Gastrocnemius medialis (tissue), 4 donors: ENCODE measurements at places on chromosomes 6 and 20. TPM values are rescaled to one million over a fixed set of nuclear protein-coding genes. Genes with fewer than 3 reads are reported as not detected.

DNA sequence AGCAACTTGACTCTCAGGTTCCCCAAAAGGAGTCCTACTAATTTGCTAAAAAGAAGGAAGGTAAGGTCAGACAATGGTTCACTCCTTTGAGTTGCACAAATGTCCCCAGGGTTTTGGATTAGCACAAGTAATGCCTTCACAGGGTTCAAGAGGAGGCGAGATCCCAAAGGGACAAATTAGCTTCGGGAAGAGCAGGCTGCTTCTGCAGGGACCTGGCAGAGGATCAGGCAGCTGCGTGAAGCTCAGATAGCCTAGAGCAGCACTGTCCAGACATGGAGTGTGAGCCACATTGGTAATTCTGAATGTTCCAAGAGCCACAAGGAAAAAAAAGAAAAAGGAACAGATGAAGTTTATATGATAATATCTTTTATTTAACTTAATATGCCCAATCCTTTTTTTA lies 115.4 kb downstream of the CFAP61 start:
- DNase-seq = peak; percentile 27

GRCh38 chr6:4667591-4667990 lies 108.6 kb upstream of the CDYL start:
- no peak for DNase-seq

DNA sequence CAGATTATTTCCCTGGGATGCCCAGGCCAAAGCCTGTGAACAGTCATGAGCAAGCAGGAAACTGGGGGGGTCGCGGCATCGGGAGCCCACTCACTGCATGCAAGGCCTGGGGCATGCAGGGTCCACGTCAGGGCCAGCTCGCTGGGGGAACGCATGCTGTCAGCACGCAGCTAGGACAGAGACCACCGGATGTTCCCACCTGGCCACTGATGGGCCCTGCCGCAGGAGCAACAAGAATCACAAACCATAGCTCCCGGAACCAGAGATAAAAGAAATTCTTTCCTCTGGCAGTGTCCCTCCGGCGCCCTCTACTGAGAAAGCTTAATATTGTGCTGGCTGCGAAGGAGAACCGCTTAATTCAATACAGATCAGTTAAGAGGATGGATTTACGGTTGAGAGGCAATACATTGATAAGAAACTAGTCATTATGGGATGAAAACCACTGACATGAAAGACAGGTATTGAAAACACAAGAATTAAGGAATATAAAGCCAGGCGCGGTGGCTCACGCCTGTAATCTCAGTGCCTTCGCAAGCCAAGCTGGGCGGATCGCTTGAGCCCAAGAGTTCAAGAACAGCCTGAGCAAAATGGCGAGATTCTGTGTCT lies 32.6 kb downstream of the C6orf15 start:
- peak; percentile 44 for DNase-seq

DNA sequence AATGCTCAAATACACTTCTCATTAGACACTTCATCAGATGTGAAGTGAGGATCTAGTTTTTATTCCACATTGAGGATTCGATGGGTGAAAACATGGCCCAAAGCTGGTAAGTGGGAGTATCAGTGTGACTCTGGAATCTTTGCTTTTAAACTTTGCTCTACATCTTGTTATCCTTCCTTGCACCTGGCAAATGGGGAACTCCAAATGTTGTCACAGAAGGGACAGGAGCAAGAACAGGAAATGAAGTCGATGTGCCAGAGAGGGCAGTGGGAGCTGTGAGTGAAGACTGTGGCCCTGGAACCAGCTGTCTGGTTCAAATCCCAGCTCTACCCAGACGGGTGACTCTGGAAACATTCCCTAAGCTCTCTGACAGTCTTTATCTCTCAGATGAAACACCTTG lies 86.7 kb upstream of the AGPAT4 start:
- no peak for DNase-seq

DNA sequence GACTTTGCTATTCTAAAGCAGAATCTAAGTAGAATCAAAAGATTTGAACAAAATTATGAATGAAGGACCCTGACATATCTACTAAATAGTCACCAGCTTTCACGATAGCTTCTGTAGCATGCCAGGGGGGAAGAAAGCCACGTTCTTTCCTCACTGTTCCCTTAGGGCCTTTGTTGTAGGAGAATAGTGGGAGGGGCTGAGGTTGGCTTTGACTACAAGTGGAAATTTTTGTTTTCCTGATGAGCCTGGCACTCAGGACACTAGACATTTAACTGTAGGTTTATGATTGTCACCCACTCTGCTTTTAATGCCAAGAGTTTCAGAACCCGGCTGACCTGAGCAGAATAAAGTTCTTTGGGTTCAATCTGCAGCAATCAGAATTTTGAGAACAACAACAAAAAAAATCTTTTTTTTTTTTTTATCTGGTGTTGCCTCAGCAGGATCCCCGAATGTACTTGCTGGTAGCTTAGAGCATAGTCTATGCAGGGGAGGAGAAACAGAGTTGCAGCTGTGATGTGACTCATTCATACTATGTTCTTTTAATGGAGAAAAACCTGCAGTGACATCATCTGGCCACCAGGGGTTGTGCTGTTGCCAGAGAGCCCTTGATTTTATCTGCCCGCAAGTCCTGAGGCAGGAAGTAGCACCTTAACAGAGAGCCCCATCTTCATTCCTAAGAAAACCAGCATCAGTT lies 38.5 kb downstream of the TPD52L1 start:
- peak; percentile 77 for DNase-seq

- peak; percentile 68 for DNase-seq
These were observed 29.8 kb downstream of the PSMB9 start for GRCh38 chr6:32883789-32884188.

DNA sequence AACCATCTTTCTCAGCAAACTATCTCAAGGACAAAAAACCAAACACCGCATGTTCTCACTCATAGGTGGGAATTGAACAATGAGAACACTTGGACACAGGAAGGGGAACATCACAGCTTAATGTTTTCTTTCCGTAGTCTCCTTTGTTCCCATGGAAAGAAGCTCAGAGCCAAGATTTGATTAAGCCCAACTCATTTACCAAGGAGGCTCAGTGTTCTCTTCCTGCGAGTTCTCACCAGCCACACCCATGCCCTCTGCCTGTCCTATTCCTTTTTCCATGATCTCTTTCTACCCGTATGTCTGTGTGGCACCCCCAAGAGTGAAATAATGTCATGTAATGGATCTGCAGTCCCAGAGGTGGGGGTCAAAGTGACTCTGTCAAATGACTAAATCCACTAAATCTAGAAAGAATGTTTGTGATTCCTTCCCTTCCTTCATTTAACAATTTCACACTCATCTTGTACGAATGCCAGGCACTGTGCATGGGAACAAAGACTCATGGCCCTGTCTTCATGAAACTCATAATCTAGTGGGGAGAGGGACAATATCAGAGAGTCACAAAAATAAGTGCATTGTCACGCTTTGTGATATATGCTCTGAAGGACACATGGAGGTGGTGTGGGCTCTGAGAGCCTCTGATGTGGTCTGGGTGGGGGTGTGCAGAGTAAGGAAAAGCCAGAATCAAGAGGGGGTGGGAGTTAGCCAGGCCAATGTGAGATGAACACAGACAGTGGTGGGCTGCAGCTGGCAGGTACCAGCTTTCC lies 292.1 kb downstream of the CDC5L start:
- DNase-seq = no peak

- DNase-seq = no peak
These were observed 468.2 kb upstream of the RUNX2 start for GRCh38 chr6:44859901-44860410.

Gene CLIC1
- 41.3 TPM for total RNA-seq

Gene SLC22A2
- not detected for total RNA-seq
